ENCODE measurements at places on chromosomes 4 and X. TPM values are rescaled to one million over a fixed set of nuclear protein-coding genes. Genes with fewer than 3 reads are reported as not detected.

DNA sequence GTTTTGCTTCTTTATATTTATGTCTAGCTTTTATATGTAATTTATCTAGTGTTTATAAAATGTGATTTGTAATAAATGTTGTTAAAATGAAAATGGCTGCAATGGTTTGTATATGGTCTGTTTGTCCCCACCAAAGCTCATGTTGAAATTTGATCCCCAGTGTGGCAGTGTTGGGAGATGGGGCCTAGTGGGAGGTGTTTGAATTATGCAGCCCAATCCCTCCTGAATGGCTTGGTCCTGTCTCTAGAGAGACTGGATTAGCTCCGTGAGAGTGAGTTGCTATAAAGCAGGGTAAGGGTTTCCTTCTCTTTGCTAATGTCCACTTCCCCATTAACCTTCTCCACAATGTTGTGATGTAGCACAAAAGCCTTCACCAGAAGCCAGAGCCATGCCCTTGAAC, 30.0 kb upstream of the JADE3 start:
- no peak for DNase-seq

GRCh38 chr4:122104184-122104583, 47.9 kb upstream of the BLTP1 start:
- no peak for DNase-seq

GRCh38 chr4:31788676-31789075, 1068.5 kb downstream of the PCDH7 start:
- DNase-seq = no peak

DNA sequence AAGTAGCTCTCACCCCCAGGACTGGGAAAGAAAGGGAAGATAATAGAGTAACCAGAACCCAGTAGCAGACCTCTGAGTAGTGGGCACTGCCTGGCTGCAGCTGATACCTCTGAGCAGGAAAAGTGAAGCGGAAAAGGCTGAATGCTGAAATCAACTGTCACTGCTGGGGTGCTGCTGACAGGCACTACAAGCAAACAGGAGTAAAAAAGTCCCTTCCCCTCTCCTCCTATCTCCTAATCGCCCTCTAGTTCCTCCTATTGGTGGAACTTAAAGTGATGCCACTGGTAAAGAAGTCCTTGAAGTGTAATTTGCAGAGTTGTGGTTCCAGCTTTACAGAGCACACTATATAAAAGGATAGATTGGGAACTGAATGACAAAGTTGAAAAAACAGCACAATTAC, 32.8 kb upstream of the GLRB start:
- peak; percentile 59 for DNase-seq

DNA sequence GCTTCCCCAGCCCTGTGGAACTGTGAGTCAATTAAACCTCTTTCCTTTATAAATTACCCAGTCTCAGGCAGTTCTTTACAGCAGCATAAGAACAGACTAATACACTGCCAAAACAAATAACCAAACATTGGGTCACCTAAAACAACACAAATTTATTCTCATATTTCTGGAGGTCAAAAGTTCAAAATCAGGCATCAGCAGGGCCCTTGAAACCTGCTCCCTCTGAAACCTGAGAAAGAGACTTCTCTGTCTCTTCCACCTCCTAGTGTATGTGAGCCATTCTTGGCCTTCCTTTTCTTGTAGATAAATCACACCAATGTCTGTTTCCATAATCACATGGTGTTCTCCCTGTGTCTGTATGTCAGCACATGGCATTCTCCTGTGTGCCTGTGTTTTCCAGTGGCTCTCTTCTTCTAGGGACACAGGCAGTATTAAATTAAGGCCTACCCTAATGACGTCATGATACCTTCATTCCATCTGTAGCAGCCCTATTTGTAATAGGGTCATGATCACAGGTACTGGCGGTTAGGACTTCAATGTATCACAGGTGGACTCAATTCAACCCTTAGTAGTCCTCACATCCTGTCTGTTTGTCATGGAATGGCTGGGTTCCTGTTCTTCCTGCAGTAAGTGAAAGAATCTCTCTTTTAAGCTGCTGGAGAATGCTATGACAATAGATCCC, 147.3 kb upstream of the CLNK start:
- DNase-seq = no peak

DNA sequence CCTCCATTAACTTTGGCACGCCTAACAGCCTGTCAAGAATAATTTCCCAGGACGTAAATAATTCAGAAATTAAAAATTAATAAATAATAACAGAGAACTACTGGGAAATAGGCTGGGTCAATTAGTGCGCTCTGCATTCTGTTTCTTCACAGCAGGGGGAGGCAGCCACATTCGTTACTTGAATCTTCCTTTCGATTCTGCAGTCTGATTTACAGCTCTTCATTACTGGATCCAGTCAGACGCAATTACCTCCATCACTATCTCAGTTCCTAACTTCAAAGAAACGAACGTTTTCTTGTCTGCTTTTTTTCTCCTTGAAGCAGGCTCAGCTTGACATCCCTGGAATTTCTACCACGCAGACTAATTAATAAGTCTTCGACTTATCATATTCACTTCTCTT, 9.0 kb upstream of the RPL34 start:
- no peak for DNase-seq

GRCh38 chr4:94390804-94391410, 48.3 kb upstream of the HPGDS start:
- peak; percentile 73 for DNase-seq

- DNase-seq = no peak
These were observed 23.4 kb upstream of the FGFR3 start for GRCh38 chr4:1769692-1770091.

DNA sequence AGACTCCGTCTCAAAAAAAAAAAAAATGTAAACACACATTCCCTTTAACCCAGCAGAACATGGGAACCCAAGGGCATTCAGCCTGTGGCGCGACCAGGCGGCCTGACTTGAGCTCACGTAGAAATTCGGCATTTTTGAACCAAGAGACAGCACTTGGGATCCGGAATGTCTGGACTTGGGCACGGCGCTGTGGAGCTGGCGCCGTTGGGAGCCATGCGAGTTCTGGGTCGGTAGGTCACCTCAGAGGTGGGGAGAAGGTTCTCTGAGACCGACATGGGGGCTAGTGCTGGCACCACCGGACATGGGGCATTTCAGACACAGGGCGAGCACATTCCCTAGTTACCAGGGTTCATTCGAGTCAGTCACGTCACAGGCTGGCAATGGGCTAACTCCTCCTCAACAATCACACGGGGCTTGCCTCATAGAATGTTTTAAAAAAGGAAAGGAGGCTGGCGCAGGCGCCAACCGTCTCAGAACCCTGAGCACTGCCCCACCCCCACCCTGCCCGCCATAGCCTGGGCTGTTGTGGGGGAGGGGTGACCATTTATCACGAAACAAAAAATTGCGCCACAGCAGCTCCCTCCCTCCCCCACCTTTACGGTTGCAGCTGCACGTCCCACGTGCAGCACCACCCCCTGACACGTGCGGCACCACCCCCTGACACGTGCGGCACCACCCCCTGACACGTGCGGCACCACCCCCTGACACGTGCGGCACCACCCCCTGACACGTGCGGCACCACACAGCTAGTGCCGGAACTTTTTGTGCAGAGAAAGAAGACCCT, at the start of gene TEX28:
TEX28 (minus strand) TSS at position 334 of the 784 bp plus-strand sequence. CDS start 3,007 bp downstream, outside the sequence.
- DNase-seq = no peak

- DNase-seq = no peak
These were observed 92.3 kb downstream of the BCOR start for GRCh38 chrX:40005292-40006011.

DNA sequence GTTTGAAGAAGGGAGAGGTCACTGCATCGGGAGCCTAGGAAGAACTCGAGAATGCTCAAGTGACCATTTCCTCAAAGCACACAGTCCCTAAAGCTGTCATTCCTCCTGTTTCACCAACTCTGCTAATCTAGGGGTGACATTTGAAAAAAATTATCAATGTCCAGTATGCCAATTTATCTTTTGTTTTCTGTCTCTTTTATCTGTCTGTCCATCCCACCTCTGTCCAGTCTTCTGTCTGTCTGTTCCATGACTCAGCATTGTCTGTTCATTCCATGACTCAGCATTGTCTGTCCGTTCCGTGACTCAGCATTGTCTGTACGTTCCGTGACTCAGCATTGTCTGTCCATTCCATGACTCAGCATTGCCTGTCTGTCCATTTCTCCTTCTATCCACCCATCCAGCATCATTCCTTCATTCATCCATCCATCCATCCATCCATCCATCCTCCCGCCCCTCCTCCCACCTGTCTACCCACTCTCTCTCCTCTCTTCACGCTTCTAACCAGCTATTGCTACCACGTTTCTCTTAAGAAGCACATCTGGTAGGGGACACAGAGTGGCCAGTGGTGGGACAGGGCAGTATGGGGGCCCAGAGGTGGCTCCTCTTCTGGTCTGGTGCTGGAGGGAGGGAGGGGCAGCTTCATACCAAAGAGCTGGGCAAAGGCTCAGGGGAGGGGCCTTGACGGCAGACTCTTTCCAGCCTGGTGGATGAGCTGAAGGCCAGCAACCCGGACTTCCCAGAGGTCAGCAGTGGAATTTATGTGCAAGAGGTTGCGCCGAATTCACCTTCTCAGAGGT, 34.1 kb downstream of the HTRA3 start:
- DNase-seq = no peak

- peak; percentile 61 for DNase-seq
These were observed 63.3 kb downstream of the GALNT7 start for GRCh38 chr4:173231916-173232315.

DNA sequence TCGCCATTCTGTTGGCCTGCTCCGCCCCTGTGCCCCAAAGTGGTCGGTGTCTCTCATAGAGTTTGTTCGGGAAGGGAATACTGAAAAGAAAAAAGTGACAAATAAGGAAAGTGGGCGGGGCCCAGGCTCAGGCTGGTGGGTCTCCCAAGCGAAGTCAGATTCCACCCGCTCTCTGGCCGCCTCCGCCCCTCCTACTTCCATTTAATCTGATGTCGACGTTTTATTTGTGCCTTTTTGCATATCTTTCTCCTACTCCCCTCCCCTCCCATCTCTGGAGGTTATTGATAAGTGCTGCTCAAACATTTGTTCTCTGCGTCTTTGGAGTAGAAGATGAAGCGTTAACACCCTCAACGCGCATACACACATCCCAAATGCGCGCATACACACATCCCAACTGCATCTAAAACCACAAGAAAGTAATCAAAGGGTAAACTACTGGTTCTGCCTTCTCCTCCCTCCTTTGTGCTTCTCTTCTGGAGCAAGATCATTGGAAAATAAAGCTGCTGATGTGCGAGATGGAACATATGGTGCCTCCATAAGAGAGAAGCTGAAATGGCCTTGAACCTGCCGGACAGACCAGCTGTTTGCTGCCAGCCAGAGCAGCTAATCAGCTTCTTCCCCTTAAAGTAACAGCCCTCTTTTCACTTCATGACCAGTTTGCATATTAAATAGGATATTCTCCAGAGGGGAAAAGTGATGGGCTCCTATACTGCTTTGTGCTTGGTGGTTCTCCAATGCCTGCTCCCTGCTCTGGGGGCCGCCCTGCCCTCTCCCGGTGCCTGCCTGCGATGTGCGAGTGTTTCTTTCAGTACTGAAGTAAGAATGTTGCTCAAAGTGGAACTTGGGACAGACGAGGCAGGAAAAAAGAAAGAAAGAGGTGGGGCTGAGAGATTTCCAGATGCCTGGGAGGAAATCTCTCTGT, 3.1 kb downstream of the MAMLD1 start:
- no peak for DNase-seq

GRCh38 chrX:107537815-107538214, 88.4 kb downstream of the FRMPD3 start:
- peak; percentile 51 for DNase-seq

- no peak for DNase-seq
These were observed 74.1 kb upstream of the UCP1 start for GRCh38 chr4:140642674-140643437.

- DNase-seq = peak; percentile 69
These were observed 804 bp downstream of the OSTC start for GRCh38 chr4:108651014-108651791.

GRCh38 chrX:138128027-138128671, 562.2 kb downstream of the ZIC3 start:
- peak; percentile 5 for DNase-seq

- DNase-seq = no peak
These were observed 2.2 kb downstream of the AIMP1 start for GRCh38 chr4:106318511-106318910.

AREG gene
- 11.6 TPM for total RNA-seq

GRCh38 chr4:16652732-16653305, 245.6 kb downstream of the LDB2 start:
- no peak for DNase-seq

DNA sequence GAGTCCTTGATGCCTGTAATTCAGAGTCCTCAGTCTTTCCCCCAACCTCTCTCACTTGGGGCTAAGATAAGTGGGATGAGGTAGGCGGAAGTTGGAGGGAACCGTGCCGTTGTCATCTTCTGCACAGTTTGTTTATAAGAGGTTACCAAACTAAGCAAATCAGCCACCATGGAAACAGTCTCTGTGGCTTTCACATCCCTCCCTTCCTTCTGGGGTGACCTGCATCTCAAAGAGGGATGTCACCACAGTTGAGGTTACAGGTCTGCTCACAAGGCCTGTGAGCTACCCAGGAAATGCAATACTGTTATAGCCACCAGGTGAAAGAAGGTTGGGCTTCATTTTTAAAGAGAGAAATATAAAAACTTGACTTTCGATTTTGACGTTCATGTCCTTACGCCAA, 26.3 kb downstream of the RTL5 start:
- peak; percentile 33 for DNase-seq

DNA sequence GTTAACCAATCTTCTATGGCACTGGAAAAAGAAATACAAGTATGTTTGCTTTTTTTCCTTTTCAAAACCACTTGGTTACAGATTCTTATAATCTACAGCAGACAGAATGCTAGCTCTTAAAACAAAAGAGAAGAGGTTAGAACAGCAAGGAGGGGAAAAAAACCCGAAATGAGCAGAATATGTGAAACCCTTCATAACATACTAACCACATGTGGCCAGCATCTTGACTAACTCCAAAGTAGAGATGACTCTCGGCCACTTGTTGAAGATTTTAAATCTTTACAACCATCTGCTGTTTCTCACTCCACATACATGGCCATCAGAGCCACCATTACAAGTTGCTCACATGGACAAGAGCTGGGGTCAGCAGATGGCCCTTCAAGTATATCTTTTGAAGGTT, 100.3 kb downstream of the PAPSS1 start:
- no peak for DNase-seq

- no peak for DNase-seq
These were observed 42.1 kb downstream of the HMX1 start for GRCh38 chr4:8829584-8829983.

GRCh38 chrX:55007656-55008055, 7.5 kb downstream of the APEX2 start:
- no peak for DNase-seq

- DNase-seq = no peak
These were observed at the start of gene TEC for GRCh38 chr4:48268956-48269860. TEC (minus strand) TSS chr4:48269838; CDS start chr4:48228614, 41,224 bp downstream.
